ENCODE measurements at places on chromosomes 7 and 10.
A peak's percentile ranks its signal among the peaks of the same experiment; 100 is the strongest.

DNA sequence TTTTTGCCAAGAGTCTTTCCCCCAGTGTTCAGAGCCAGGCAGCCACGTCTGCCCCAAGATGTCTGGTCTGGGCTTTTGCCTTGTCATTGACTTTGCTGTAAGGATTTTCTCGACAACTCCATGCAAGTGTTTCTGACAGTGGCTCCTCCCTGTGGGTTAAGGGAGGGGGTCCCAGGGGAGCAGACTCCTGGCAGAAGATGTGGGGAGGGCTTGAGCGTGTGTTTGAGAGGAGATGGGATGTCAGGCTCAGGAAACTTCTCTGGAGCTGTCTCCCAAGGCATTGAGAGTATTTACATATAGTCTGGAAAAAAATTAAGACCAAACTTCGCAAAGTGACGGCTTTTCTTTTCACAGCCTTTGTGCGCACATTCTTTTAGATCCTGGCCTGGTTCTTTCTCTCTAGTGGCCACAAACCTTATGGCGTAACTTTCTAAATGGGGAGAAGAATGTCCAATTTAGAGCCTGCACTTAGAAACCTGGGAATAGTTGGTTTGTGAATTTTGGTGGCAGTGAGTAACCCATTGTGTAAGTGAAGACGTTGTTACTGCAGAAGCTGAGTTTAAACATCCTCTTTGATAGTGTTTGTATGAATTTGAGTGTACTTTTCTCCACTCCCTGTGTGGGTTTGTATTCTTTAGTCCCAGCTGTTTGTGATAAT lies 201.5 kb downstream of the LRMDA start:
- DNase-seq: no peak

DNA sequence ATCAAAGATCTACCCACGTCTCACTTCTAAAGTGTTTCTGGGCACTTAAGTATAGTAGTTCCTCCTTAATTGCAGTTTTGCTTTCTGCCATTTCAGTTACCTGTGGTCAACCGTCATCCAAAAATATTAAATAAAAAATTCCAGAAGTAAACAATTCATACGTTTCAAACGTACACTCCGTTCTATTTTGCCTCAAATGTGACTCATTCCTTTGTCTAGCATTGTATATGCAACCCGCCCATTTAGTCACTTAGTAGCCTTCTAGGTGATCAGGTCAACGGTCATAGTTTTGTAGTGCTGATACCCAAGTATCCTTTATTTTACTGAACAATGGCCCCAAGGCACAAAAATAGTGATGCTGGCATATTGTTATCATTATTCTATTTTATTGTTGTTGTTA lies 33.8 kb downstream of the HGF start:
- DNase-seq: no peak

GRCh38 chr10:74227697-74228424 lies 76.8 kb downstream of the ADK start:
- DNase-seq: no peak

DNA sequence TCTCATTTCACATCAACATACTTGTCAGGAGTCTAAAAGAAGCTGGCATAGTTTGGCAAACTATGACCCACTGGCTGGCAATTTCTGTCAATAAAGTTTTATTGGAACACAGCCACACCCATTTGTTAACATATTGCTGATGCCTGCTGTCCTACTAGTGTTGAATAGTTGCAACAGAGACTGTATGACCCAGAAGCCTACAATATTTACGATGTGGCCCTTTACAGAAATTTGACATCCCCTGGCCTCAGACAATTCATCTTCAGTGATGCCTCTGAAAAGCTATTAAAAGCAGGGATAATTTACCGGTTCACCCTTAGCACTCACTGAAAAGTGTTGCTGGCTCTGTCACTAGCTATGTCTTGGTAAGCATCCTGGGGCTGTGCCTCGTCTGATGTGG lies 155.2 kb downstream of the ARID5B start:
- no peak for DNase-seq

DNA sequence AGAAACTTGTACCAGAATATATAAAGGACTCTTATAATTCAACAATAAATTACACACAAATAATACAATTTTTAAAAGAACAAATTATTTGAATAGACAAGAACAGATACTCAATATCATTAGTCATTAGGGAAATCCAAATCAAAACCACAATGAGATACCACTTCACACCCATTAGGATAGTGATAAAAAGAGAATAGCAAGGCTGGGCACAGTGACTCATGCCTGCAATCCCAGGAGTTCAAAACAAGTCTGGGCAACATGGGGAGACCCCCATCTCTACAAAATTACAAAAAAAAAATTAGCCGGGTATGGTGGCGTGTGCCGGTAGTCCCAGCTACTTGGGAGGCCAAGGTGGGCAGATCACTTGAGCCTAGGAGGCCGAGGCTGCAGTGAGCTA lies 52.2 kb upstream of the KCNIP2 start:
- DNase-seq: no peak

GRCh38 chr10:103803941-103804340 lies 51.4 kb downstream of the SH3PXD2A start:
- DNase-seq: no peak

GRCh38 chr7:100565133-100565571 lies 8.5 kb downstream of the SAP25 start:
- DNase-seq: no peak

GRCh38 chr10:75708060-75708459 lies 276.6 kb downstream of the LRMDA start:
- no peak for DNase-seq

DNA sequence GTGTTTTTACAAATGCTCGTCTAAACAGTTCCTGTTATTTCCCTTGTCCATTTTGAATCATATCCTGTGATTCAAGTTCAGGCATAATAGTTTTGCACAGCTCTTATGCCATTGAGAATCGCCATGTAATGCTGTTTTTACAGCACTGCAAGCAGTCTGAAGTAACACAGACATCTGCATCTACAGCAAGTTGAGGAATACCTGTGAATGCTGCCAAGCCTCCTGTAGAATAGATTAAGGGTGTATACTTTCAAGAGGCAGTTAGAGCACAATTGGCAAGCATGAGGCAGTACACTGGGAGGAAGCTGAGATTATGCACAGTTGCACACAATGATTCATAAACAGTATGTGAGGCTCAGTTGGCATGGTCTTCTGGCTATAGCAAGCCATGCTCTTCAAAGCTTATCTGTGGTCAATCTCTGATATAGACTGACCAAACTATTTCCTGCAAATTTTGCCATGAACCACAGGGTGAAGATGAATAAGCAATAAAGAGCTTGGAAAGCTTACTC lies 121.9 kb upstream of the AKR1E2 start:
- DNase-seq: no peak

DNA sequence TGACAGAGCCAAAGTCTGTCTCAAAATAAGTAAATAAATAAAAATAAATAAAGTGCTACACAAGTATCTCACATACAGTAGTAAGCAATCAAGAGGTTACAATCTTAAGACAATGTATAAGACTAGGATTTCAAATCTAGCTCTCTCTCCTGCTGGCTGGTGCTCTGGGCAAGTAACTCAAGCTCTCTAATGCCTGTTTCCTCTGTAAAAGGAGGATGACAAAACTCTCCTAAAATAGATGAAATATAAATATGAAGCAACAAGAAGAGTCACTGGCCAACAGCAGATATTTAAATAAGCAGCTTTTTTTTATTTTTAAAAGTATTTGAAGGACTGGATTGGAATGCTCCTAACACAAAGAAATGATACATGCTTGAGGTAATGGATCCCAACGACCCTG lies 7.2 kb downstream of the SFMBT2 start:
- no peak for DNase-seq

DNA sequence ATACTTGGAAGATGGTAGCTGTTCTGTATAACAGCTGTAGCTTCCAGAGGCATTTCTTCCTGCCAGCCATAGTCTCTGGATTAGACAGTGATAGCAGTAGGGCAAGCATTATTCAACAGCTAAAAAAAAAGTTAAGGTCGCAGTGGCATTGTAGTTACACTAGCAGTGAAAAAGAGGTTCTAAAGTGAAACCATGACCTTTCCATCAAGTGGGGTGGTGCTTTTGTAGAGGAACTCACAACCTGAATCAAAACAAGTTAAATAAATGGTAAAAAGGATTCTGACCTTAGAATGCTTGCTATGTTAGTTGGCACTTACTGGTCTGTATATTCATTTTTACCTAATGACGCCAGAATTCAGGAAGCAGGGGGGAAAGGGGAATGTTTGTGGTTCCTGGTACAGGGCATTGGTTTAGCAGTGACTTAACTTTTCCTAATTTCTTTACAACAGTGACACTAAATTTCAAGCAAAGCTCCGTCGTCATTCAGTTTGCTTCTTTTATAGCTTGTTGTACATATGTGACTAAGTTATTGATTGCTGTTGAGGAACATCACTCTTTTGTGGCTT lies 55.0 kb downstream of the GBF1 start:
- DNase-seq: no peak

- DNase-seq: no peak
These were observed 5.9 kb downstream of the AGR3 start for GRCh38 chr7:16875861-16876260.

GRCh38 chr10:84659497-84660439 lies 331.4 kb downstream of the CCSER2 start:
- no peak for DNase-seq

DNA sequence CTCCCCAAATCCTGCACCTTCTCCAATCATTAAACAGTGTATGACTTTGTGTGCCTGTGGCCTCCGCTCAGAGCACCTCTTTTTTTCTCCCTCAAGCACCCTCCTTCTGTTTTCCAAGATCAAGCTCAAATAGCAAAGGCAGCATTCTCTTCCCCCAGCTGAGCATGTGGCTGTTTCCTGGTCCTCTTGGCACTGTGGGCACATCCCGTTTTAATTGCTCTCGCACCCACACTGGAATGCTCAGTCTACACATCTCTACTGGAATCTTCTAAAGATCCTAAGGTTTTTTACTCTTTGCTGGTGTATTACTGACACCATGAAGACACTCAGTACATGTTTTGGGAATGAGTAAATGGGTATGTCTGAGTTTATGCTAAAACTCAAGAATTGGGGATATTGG lies 107.4 kb downstream of the WDFY4 start:
- DNase-seq: no peak

- no peak for DNase-seq
These were observed 113.8 kb upstream of the LANCL2 start for GRCh38 chr7:55251313-55251712.

GRCh38 chr7:64630496-64630895 lies 35.4 kb upstream of the ZNF107 start:
- DNase-seq: peak; percentile 32

- DNase-seq: no peak
These were observed 75.2 kb downstream of the MYL10 start for GRCh38 chr7:101553771-101554445.

GRCh38 chr10:95403700-95404461 lies 113.1 kb upstream of the PDLIM1 start:
- peak; percentile 55 for DNase-seq

- DNase-seq: peak; percentile 52
These were observed 68.3 kb downstream of the CREM start for GRCh38 chr10:35194906-35195305.

- peak; percentile 75 for DNase-seq
These were observed 365.9 kb downstream of the REEP3 start for GRCh38 chr10:63887023-63887589.

DNA sequence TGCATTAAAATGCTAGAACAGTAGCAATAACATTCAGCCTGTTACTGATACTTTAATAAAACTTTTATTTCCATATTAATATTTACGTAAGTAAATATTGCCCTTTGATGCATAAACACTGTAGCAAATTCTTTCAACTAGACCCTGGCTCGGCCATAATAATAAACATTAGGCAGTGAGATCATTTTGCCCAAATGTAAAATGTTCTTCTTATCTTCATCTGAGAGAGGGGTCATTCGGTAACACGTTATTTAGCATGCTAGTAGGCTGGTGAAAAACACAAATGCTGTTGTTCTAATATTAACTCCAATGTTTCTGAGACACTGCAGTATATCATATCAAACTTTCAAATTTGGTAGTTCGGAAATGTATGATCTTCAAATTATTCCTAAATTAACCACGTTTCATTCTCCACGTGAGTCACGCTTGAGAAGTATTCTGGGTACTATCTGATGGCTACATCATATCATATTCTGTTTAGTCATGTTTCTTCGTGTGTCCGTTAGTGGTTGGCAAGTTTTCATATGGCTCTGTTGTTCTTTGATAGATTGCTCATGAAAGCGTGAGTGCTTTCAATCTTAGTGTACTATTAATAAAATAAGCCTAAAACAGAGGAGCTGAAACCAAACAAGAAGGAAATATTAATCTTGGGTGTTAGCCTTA lies 145.8 kb downstream of the NSUN6 start:
- no peak for DNase-seq

DNA sequence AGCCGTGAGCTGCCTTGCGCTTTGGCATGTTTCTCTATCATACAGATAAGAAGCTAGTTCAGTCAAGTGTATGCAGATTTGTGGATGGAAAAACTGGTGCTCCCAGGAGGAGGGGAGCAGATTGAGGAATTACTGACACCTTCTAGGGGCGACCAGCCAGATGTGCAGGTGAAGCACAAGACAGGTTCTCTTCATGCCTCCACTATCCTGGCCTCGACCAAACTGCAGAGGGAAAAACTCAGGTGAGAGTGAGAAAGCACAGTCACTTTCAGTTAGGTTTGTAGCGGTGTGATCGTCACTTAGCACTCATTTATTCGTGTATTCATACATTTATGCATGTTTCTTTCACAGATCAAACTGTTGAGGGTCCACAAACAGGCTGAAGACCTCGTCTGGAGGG lies 600 bp upstream of the DBNL start:
- no peak for DNase-seq

DNA sequence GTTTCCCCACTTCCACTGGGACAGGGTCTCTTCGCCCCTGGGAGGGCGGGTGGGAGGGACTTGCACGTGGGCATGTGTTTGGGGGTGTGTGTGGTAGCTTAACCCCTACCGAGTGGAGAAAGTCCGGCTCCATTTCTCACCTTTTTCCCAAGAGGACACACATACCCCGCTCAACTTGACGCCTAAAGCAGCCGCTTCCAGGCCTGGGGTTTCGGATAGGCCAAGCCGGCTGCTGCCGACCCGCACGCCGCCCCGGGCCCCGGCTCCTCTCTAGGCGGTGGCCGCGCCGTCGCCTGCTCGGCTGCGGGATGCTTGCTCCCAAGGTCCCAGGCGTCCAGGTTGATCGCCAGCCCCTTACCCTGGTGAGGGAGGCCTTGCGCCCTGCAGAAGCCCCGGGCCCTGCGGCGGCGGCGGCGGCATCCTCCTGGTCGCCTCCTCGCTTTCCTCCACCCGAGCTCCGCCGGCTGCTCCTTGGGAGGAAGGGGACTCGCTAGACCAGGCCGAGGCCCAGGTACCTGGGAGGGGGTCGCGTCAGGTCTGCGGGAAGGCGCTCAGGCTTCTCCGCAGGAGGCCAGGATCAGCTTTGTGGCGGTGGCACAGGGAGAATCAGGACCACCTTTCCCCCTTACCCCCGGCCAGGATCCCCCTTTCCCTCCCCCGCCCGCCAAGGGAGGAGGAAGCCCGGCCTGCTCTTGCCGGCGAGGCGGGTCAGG lies 3.2 kb upstream of the GATA3 start:
- no peak for DNase-seq

GRCh38 chr10:51124852-51125251 lies 50.6 kb downstream of the PRKG1 start:
- peak; percentile 1 for DNase-seq

Data from K562 (cell line).